ENCODE measurements at places on chromosomes 1 and 21.

- DNase-seq, result no peak
Observed at GRCh38 chr1:200991097-200991614, 32.4 kb downstream of the KIF21B start.

DNA sequence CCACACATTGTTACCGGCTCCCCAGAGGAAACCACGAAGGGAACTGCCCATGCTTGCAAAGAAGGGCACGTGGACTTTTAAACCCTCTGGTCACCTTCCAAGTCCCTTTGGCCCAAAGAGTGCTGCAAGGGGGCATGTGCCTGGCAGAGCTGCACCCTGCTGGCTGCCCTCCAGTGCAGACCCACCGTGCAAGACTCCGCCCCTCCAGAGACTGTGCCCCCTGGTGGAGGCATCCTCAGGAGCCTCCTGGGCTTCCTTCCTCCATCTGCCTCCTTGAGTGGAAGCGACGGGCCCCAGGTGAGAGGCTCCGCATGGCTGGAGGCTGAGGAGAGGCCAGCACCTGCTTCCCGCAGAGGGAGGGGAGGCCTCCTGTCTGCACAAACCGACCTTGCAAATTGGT lies 100.6 kb downstream of the CRYAA start:
- DNase-seq, result no peak

GRCh38 chr1:63824451-63824850 lies 50.6 kb downstream of the ROR1 start:
- DNase-seq, result no peak

DNA sequence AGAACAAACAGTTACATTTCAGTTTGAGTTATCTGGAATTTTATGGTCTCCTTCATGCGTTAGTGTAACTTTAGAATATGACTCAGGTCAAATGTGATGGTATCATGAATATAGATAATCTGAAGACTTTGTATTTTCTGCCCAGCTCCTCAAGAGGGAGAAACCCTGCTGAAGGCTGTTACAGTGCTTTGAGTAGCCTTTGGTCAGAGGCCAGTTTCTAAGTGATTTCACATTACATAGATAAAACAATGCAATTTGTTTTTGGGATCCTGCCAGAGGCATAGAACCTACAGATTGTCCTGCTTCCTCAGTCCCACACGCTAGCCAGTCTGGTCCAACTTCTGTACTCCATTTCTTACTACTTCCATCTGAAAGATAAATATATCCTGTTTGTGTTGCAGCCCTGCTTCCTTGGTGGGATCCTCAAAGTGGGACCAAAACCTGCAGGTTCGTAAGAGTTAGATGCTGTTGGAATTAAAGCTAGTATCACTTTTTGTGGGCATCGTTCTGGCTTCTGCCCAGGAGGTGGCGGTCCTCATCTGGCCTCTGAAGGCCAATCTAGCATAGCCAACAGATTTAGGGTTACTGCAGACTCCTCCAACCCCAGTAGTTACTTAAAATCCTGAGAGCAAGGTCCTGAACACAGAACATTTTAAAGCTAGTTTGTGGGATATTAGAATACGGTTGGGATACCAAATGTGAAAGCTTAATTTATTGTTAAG lies 645.8 kb upstream of the USP24 start:
- DNase-seq, result no peak

DNA sequence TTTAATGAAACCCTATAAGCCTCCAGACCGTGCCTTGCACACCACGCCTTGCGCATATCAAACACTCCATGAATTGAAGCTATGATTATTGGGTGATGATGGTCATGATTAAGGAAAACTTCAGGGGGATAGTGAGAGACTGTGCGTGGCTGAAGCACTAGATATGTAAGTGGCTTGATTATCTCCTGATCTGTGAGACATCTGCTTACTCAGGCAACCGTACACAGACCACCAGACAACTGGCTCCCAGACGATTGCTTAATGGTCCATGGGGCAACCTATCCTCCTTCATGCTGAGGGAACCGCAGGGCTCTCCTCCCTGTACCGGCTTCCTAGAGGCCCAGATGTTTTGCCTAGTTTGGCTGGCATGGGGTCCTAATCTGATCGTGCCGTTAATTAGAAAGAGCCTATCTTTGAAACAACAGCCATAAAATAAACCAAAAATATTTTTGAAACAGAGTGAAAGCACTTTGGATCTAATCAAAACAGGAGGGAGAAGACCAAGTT lies 51.6 kb downstream of the IRF2BP2 start:
- DNase-seq, result no peak

DNA sequence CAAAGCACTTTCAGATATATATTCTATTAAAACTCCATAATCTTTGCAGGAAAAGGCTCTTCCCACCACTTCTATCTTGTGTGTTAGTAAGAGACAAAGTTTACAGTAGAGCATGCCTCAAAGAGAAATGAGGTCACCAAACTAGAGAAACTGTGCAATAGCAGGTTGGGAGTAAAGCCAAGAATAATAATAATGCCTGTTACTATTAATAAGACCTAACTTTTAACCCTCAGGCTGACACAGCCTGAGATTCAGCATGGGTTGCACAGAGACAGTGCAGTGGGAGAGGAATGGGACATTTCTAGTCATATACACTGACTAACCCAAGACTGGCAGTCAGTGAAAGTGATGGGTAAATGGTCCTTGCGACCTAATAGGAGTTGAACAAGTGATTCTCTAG lies 320.2 kb upstream of the NFIA start:
- DNase-seq, result peak; percentile 17

- DNase-seq, result no peak
Observed at GRCh38 chr1:85445906-85446305, 19.1 kb downstream of the DDAH1 start.

DNA sequence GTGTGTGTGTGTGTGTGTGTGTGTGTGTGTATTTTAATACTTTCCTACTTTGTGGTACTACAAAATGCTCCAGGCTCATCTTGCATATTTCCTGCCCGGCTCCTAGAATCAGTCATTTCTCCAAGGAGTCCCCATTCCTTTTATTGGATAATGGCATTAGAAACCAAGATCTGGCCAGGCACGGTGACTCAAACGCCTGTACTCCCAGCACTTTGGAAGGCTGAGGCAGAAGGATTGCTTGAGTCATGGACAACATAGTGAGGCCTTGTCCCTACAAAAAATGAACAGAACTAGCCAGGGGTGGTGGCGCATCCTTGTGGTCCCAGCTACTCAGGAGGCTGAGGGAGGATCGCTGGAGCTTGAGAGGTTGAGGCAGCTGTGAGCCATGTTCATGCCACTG lies 20.3 kb downstream of the EPB41 start:
- no peak for DNase-seq

- no peak for DNase-seq
Observed at GRCh38 chr21:42056468-42056867, 14.6 kb upstream of the UMODL1 start.

GRCh38 chr1:46446646-46447498 lies 42.8 kb upstream of the DMBX1 start:
- DNase-seq, result peak; percentile 27

DNA sequence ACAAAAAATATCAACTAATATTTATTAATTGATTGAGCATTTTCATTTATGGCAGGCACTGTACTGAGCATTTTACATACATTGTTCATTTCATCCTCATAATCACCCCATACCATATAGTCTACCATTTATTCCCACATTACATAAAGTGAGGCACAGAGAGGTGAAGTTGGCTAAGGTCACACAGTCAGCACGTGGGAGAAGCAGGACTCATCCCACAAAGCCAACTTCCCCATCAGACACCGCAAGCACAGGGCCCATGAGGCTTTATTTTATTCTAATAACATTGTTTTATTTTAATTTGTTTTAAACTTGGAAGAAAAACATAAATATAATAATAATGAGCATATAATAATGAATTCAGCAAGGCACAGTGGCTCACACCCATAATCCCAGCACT lies 43.1 kb upstream of the CAPZB start:
- no peak for DNase-seq

DNA sequence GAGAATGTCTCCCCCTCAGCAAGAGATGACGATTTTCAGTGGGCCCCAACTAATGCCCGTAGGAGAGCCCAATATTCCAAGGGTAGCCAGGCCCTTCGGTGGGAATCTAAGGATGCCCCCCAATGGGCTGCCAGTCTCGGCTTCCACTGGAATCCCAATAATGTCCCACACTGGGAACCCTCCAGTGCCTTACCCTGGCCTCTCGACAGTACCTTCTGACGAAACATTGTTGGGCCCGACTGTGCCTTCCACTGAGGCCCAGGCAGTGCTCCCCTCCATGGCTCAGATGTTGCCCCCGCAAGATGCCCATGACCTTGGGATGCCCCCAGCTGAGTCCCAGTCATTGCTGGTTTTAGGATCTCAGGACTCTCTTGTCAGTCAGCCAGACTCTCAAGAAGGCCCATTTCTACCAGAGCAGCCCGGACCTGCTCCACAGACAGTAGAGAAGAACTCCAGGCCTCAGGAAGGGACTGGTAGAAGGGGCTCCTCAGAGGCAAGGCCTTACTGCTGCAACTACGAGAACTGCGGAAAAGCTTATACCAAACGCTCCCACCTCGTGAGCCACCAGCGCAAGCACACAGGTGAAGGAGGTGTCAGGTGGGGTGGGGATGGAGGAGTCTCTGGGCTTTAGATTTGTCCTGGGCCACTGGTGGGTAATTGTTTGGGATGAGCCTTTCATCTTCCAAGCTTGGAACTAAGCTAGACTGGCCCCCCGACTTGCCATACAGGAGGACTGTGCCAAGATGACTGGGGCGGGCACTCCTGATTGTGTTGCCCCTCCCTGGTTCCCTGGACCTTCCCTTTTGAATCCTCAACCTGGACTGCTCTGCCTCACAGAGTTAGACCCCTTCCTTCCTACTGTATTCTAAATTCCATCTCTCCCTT lies 11.2 kb downstream of the KLF17 start:
- DNase-seq, result no peak

- no peak for DNase-seq
Observed at GRCh38 chr1:10525208-10525607, 50.5 kb downstream of the PEX14 start.

GRCh38 chr1:184427722-184428121 lies 40.9 kb downstream of the C1orf21 start:
- DNase-seq, result no peak

GRCh38 chr1:234562334-234562733 lies 47.6 kb downstream of the IRF2BP2 start:
- DNase-seq, result no peak

GRCh38 chr1:232617237-232617636 lies 12.7 kb downstream of the SIPA1L2 start:
- no peak for DNase-seq

DNA sequence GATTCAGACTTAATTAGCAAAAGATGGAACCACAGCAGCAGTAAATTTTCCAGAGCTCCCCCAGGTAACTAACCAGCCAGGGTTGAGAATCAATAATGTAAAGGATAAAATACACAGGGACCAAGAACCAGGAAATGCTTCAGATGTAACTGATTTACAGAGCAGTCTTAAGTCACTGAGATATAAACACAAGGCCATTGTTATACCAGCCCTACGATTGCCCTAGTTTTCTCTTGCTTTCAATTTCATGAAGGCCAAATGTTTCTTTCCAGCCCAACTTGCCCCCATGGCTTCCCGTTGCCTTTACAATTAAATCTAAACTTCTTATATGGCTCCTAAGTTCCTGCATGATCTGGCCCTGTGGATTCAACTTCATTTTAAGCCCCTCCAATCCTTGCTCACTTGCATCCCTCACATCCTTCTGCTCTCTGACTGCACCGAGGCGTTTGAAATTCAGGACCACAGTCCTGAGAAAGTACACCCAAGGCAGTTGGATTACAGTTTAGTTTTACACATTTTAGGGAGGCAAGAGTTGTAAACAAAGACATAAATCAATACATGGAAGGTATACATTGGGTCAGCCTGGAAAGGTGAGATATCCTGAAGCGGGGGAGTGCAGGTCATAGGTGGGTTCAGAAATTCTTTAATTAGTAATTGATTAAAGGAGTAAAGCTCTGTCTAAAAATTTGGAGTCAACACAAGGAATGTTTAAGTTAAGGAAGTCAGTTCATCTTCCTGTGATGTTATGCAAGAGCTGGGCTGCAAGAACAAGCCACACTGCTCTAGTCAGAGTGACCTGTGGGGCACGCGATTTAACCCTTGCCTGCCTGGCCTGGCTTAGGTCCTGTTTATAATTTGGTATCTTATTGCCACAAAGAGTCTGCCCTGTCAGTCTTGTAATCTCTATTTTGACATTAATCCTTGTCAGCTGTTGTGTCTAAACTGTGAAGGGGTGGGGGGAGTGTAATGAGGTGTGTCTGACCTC lies 69.9 kb upstream of the COG2 start:
- no peak for DNase-seq

- DNase-seq, result no peak
Observed at GRCh38 chr21:28834335-28835238, 158.1 kb downstream of the LTN1 start.

- DNase-seq, result no peak
Observed at GRCh38 chr1:14616632-14617396, 18.3 kb downstream of the KAZN start.

DNA sequence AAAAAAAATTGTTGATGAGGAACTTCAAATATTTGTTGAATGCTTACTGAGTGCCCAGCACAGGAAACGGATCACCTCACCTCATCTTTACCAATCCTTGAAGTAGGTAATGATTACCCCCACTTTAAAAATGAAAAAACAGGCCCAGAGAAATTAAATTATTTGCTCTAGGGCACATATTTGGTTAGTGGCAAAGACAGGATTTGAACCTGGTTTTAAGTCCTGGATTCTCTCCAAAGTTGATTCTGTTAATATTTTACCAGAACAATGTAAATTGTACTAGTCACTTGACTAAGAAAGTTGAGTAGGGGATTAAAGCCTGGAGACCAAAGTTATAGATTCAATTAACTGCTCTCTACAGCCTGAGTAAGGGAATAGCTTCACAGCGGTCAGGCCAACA lies 97.9 kb downstream of the GIPC2 start:
- DNase-seq, result no peak

DNA sequence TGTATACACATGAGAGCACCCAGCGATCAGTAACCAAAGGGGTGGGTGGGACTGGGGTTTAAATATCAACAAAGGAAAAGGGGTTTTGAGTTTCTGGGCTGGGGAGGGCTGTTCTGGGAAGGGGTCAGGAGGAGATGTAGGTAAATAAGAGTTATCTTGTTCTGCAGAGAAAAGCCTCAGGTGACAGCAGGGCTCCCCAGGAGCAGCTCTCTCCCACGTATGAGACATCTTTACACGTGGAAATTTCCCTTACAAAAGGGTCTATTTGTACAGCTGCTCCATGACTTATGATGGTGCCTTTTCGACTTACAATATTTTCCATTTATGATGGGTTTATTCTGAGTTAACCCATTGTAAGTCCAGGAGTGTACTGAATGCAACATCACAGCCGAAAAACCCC lies 16.3 kb upstream of the PADI2 start:
- DNase-seq, result no peak
